ENCODE measurements at places on chromosomes 13 and 19. TPM values are rescaled to one million over a fixed set of nuclear protein-coding genes. Genes with fewer than 3 reads are reported as not detected.
A peak's percentile ranks its signal among the peaks of the same experiment; 100 is the strongest.

Gene SOX1
- 0.04 TPM for total RNA-seq

Gene PTBP1
- 50.6 TPM for total RNA-seq

Gene TGDS
- 11.7 TPM for total RNA-seq

Gene ZNF560
- total RNA-seq, result 0.13 TPM

Gene DACH1
- total RNA-seq, result 4.3 TPM

Gene SUPT5H
- 50.0 TPM for total RNA-seq

Gene CGB5
- 0.40 TPM for total RNA-seq

Gene SBSN
- total RNA-seq, result not detected

Gene GIPC3
- 0.22 TPM for total RNA-seq

Gene PCDH8
- total RNA-seq, result 0.44 TPM

Gene NBEA
- 18.0 TPM for total RNA-seq

- no peak for DNase-seq
Measured at GRCh38 chr13:72737033-72737432, 9.3 kb downstream of the BORA start.

DNA sequence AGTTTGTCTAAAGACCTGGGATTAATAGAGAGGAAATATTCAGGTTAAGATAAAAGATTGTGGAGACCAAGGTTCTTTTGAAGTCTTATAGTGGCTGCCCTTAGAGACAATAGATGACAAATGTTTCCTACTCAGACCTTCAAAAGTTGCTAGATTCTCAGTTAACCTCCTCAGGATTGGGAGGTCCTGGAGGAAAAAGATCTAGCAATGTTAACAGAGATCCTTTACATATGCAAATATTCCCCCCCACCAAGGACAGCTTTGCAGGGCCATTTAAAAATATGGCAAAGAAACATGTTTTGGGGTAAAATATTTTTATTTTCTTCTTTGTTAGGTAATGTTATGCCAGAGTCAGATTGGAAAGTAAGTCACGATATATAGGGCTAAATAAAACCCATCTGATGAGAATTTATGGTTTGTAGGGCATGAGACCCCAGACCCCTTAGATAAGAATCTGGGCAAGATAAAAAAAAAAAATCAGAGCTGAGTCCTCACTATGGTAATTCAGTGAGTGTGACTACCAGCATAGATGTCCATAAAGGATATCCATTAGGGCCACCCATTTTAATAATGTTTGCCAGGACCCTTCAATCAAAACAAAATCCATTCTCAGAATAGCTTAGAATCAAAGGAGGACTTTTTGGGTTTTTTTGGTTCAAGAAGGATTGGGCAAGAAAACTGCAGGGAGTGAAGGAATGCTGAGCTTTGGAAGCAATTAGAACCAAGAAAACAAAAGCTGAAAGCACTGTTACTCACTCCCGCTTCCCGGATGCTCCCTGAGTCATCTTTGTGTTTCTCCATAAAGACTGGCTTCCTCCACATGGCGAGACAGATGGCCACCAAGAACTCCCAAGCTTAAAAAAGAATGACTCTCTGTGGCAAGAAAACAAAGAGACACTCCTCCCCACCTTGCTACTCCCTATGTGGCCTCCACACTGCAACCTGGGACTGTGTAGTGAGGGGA is 28.2 kb downstream of the VSTM1 start:
- no peak for DNase-seq

- DNase-seq, result peak; percentile 64
Measured at GRCh38 chr13:75404726-75405125, 77.2 kb downstream of the TBC1D4 start.

DNA sequence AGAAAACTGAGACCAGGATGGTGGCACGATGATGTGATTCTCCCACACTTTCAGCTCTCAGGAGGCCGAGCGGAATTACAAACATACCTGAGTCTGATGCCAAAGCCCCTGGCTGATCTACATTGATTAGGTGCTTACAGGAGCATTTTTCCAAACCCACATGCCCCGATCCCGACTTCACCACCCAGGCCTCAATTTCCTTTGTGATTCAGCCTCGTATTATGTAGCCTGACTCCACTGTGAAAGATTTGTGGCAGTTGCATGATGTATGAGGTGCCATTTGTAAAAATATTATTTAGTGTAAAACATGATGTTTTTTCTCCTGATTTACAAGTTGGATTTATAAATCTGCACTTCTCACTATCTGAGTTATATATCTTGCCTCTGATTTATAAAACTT is 118.0 kb downstream of the TSHZ3 start:
- no peak for DNase-seq

DNA sequence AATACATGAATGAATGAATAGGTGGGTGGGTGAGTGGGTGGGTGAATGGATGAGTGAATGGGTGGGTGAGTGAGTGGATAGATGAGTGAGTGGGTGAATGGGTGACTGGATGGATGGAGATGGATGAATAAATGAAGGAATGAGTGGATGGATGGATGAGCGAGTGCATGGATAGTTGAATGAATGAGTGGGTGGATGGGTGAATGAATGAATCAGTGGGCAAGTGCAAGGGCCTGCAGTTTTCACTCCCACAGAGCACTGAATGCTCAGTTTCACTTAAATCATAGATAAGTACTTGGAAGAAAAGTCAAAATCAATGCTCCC is 12.4 kb downstream of the GAS6 start:
- no peak for DNase-seq

DNA sequence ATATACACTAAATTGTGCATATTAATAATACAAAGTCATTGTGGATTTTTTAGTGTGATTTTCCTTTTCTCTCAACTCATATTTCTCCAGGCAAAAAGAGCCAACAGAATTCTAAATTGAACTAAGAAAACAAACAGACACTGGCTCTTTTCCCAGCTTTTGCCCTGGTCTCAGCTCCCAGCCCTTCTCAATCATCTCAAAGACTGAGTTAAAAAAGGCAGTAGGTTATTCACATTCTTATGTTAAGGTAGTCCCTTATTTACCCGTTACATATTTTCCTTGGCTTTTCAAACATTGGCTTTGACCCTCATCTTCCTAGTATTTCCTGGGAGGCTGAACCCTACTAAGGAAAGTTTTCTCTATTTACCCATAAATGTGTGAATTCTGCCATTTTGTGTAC is 753.6 kb downstream of the LIG4 start:
- no peak for DNase-seq

- DNase-seq, result no peak
Measured at GRCh38 chr19:46640656-46641055, 4.7 kb upstream of the GNG8 start.

DNA sequence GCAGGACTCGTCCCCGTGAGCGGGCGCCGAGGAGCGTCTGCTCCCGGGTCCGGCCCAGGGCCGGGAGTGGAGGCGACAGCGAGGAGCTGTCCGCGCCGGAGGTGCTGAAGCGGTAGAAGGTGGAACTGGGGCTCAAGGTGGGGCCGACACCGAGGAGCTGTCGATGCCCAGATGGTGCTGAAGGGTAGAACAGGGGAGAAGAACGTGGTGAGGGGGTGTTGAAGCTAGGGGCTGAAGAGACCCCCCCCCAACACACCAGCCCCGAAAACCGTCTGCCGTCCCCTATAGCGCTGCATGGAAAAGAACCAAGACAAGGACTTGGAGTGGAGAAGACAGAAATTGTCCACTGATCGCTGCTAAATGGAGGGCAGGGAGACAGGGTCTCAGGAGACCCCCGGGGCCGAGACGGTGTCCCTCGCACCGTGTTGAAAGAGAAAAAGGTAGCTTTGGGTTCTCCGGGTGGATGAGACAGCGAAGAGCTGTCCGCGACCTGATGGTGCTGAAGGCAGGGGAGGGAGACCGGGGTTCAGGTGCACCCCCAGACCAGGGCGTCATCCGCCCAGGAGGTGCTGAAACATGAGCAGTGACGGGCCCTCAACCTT is 7.1 kb upstream of the PDE4C start:
- no peak for DNase-seq

DNA sequence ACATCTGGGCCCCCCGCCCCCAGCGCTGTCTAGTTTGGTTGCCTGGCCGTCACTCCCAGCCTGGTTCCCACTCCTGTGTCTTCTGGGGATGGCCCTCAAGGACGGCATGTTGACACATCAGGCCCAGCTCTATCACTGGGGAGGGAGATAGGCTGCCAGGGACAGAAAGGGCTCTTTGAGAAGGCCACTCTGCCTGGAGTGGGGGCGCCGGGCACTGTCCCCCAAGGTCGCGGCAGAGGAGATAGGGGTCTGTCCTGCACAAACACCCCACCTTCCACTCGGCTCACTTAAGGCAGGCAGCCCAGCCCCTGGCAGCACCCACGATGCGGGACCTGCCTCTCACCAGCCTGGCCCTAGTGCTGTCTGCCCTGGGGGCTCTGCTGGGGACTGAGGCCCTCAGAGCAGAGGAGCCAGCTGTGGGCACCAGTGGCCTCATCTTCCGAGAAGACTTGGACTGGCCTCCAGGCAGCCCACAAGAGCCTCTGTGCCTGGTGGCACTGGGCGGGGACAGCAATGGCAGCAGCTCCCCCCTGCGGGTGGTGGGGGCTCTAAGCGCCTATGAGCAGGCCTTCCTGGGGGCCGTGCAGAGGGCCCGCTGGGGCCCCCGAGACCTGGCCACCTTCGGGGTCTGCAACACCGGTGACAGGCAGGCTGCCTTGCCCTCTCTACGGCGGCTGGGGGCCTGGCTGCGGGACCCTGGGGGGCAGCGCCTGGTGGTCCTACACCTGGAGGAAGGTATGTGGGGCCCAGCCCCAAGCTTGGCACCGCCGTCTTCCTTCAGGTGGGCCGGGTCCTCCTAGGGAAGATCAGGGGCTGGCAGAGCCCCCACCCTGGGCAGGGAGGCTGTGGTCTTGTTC is at the start of gene AMH:
TSS of gene AMH (plus strand) at position 314 of the 857 bp plus-strand sequence. CDS start at position 324, 10 bp downstream.
- DNase-seq, result no peak

- DNase-seq, result no peak
Measured at GRCh38 chr13:92575777-92576176, 650.8 kb upstream of the GPC6 start.

GRCh38 chr13:107563099-107563925 is 652.0 kb downstream of the LIG4 start:
- DNase-seq, result no peak

DNA sequence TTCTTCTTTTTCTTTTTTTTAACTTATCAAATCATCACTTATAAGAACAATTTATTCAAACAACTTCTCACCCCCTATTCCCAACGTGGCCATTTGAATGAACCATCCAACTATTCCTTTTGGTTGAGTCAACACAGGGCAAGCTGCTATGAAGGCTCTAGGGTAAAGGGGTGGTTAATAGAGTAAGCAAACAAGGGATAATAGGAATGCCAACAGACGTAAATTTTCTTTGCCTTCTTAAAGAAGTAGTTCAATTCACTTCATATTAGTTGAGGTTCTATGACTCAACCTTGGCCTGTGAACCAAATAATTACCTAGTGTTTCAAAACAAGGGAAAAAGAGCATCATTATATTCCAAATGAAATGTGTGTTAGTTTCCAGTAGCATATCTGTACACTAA is 1383.8 kb upstream of the SLC10A2 start:
- no peak for DNase-seq

DNA sequence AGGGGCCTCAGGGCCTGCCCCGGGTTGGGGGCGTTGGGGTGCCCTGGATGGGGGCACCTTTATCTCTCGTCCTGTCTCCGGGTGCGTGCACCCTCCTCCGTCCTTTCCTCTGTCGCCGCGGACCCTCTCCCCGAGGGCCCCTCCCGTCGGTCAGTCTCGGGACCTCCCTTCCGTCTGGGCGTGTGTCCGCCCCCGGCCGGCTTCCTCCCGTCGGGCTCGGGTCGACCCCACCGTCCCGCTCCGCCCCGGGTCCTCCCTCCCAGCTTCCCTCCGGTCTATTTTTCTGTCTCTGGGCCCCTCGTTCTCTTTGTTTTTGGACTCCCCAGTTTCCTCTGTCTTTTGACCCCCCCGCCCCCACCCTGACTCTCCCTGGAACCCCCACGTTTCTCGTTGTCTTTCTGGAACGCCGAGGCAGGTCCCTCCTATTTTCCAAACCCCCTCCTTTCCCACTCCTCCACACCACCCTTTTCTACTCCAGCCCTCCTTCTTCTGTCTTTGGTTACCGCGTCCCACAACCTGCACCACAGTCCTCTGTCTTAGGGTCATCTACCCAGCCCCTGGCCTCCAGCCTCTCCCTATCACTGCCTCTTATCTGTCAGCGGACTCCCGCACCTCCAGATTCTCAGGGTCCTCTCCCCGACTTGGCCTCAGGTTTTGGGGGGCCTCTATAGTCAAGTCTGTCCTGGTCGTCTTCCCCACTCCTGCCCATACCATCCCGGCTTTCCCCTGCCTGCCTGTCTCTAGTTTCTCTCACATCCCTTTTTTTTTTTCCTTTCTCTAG is 757 bp downstream of the EGLN2 start:
- DNase-seq, result peak; percentile 79

- DNase-seq, result peak; percentile 22
Measured at GRCh38 chr13:109162248-109163036, 533.0 kb downstream of the MYO16 start.

GRCh38 chr19:6108721-6109633 is 1.3 kb downstream of the RFX2 start:
- peak; percentile 91 for DNase-seq

GRCh38 chr19:49020342-49020741 is 3.5 kb upstream of the LHB start:
- DNase-seq, result no peak

DNA sequence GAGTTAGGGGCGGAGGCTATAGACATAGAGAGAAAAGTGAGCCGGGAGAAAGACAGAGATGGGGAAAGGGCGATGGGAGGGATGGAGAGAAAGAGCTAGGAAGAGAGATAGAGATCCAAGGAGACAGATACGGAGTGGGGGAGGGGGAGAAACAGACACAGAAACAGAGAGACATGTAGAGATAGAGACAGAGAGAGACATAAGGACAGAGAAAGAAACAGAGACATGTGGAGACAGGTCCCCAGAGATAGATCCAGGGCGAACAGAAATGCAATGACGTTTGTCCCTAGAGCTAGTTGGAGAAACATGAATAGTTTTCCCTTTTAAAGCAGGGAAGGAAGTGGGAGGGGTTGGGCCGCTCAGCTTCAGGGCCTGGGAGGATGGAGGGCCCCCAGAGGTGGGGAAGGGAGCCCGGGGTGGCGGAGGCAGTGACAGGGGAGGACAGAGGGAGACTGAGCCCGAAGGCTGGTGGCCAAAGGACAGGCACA is 4.6 kb downstream of the PPP1R14A start:
- peak; percentile 88 for DNase-seq

DNA sequence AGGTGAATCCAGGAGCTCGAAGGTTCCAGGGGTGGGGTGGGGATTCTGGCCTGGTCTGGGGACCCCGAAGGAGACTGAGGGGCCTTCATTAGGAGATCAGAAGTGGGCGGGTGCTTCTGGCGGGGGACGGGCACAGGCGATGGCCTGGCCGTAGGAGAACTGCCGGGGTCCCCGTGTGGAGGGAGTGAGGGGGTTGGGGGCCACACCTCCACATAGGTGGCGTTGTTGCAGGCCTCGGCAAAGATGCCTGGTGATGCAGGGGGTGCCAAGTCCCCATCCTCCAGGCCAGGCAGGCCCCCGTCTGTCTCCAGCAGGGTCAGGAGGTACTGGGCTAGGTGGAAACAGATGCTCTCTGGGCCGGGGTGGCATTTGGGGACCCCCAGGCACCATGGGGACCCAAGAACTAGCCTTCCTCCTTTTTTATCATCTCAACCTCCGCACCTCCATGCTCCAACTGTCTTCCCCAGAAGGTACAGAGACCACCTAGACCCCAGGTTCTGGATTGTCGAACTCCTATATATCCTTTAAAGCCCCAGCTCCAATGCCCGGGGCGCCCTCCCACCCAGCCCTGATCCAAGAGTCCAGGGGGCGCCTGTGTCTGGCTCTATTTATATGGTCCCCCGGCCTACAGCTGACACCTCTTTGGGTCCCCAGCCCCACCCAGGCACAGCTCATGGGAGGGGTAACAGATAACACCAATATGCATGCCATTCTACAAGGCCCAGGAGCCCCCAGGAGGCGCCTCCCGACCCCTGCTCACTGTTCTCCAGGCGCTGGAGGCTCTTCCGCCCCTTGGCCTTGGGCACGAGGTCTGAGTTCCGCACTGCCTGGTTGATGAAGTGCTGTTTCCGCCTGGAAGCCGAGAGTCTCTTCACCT is 8.2 kb downstream of the RNU6-9 start:
- DNase-seq, result no peak

GRCh38 chr13:76820759-76821158 is 65.4 kb downstream of the KCTD12 start:
- peak; percentile 99 for DNase-seq

All from muscle of leg (tissue), 16 donors.